Activated CD4-positive, alpha-beta T cell treated with anti-CD3 and anti-CD28 coated beads, Interleukin-2, amount 10 ng/mL, durations not matched to agents 7 days and 5 days (primary cell): ENCODE measurements at places on chromosomes 11 and 22. TPM values are rescaled to one million over a fixed set of nuclear protein-coding genes. Genes with fewer than 3 reads are reported as not detected.

GGT5 gene
- total RNA-seq, result 0.35 TPM

CPT1B gene
- total RNA-seq, result 107 TPM

SLC25A45 gene
- 40.9 TPM for total RNA-seq

EPS8L2 gene
- 11.9 TPM for total RNA-seq

SERGEF gene
- total RNA-seq, result 33.9 TPM

TBX10 gene
- not detected for total RNA-seq

CD6 gene
- 402 TPM for total RNA-seq

LINC01488 gene
- total RNA-seq, result not detected

PKP3 gene
- total RNA-seq, result not detected

KRTAP5-1 gene
- total RNA-seq, result not detected

FAM111B gene
- total RNA-seq, result 106 TPM

BIK gene
- 1.9 TPM for total RNA-seq

WT1 gene
- not detected for total RNA-seq

MPZL2 gene
- total RNA-seq, result 6.0 TPM

KCNJ11 gene
- 0.64 TPM for total RNA-seq

PRODH gene
- total RNA-seq, result 0.25 TPM

DENND6B gene
- total RNA-seq, result 3.6 TPM

KCNC1 gene
- not detected for total RNA-seq

LRRC56 gene
- 2.1 TPM for total RNA-seq

SCGB2A2 gene
- not detected for total RNA-seq

H19 gene
- total RNA-seq, result not detected

GDPD5 gene
- total RNA-seq, result 55.8 TPM

MLC1 gene
- total RNA-seq, result 0.83 TPM

ZNF70 gene
- 2.0 TPM for total RNA-seq

TTC36 gene
- 1.8 TPM for total RNA-seq

CNGA4 gene
- not detected for total RNA-seq

ZDHHC8 gene
- total RNA-seq, result 58.9 TPM

VWCE gene
- total RNA-seq, result 1.6 TPM

HYLS1 gene
- total RNA-seq, result 21.2 TPM

TRIM48 gene
- not detected for total RNA-seq

THRSP gene
- not detected for total RNA-seq

MMP12 gene
- not detected for total RNA-seq

INCENP gene
- total RNA-seq, result 204 TPM

HBE1 gene
- total RNA-seq, result not detected

ANKRD49 gene
- total RNA-seq, result 30.3 TPM

TSPAN18 gene
- total RNA-seq, result 23.5 TPM

ANO9 gene
- 94.2 TPM for total RNA-seq

CAVIN3 gene
- 1.9 TPM for total RNA-seq

GP1BB gene
- not detected for total RNA-seq

DAGLA gene
- total RNA-seq, result 0.45 TPM

OSM gene
- 74.7 TPM for total RNA-seq

STIM1 gene
- total RNA-seq, result 103 TPM

NXPE4 gene
- total RNA-seq, result not detected

SLC22A9 gene
- total RNA-seq, result not detected

CRACR2B gene
- total RNA-seq, result 7.7 TPM

OR1S2 gene
- total RNA-seq, result not detected

C11orf42 gene
- total RNA-seq, result not detected
